Choroid plexus epithelial cell (primary cell): ENCODE measurements at places on chromosomes 2 and 18.

DNA sequence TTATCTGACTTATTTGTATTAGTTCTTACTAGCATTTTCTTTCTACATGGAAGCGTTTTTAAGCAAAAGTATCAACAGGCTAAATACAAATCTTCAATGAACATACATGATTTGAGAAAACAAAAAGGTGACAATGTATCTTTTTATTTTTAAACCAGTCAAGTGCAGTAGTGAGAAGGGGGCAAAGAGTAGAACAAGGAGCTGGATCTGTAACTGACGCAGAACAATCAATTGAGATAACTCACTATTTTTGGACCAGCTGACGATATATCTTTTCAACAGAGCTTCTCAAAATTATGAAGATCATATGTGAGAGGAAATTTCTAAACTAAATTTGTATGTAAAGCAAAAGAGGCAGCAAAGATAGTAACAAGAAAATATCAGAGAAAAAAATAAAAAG lies 15.5 kb downstream of the NCKAP1 start:
- DNase-seq: no peak

DNA sequence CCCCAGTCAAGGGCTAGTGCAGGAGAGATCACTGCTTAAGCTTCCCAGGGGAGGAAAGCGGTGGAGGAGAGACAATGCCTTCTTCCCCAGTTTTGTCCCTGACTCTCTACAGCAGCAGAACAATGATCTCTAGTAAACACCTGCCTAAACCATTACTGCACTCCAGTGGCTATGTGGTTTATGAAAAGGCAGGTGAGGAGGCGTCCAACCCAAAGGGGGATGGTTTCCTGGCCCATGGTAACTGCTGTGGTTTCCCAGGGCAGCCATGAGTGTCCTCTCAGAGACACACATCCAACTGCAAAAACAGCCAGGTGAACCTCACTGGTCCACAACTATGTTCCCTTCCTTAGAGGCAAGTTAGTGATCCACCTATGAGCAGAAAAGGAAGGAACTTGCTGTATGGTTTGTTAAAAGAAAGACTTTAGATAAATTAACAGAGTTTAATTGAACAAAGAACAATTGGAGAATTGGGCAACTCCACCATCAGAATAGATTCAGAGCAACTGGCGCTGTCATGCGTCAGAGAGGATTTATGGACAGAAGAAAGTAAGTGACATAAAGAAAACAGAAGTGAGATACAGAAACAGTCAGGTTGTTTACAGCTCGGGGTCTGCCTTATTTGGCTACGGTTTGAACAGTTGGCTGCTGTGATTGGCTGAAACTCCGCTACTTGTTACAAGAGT lies 4.8 kb upstream of the TTC39C start:
- DNase-seq: no peak

DNA sequence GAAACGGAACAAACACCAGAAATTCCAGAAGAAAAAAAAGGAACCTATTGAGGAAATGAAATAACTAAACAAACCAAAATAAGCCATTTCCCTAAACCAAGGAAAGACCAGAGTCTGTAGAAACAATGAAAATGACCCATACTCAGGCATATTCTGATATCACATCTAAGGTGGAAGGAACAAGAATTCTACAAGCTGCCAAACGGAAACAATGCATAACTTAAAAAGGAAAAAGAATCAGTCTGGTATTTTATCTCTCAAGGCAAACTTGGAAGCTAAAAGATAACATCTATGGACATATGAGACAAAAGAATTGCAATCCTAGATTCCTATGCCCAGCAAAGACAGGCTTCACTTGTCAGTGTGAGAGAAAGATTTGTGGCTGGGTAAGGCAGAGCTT lies 326.2 kb downstream of the PDE11A start:
- no peak for DNase-seq

DNA sequence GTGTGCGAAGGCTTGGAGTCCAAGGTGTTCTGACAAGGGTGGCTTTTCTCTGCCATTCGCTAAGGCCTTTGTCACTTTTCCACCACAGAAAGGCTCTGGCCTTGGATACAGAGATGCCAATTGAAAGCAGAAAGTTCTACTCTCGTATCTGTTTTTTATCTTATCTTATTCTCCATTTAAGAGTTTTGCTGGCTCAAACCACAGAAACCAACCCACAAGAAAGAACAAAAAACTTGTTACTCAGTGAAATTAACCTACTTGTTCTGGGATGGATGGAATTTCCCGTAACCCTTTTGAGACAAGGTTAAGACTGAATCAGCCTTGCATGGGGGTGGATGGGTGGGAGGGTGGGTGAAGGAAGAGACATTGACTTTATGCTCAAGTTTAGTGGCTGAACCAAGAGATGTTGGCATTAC lies 221.7 kb downstream of the CDH20 start:
- DNase-seq: peak; percentile 41

DNA sequence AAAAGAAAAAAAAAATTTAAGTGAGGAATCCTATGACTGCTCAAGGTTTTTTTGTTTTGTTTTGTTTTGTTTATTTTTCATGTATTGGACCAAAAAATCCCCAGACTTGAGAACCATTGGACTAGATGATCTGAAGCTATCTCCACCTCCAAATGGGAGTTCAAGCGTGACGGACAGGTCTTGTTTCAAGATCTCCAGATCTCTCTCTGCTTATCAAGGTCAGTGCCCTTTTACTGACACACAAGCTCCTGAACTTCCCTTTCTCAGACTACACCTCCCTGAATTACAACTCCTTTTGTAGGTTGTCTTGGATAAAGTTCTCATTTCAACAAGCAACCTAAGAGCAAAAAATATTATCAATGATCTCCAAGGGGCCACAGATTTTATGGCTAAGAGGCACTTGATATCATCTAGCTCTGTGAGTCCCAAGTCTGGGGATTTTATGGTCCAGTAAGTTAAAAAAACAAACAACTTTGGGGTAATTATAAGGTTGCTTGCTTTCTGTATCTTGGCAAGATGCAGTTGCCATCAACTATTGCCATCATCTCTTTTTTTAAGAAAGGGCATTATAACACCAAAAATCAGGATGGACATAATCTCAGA lies 396.0 kb upstream of the ATP5MC3 start:
- no peak for DNase-seq

- peak; percentile 62 for DNase-seq
Measured at GRCh38 chr2:64276417-64277095, 132.3 kb upstream of the PELI1 start.

DNA sequence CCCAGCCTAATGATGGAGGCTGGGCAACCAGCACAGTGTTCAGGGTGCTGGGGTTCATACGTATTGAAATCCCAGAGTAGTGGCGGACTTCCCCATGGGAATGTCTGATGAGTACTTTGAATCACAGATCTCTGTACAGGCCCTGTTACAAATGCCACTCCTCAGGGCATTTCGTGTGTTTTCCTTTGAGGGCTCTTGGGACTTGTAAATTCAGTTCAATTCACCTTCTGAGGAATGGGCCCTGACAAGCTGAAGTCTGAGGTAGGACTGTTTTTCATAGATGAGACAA lies 288 bp upstream of the RDH14 start:
- DNase-seq: no peak

GRCh38 chr2:107545851-107546250 lies 280.8 kb upstream of the RGPD4 start:
- DNase-seq: no peak

DNA sequence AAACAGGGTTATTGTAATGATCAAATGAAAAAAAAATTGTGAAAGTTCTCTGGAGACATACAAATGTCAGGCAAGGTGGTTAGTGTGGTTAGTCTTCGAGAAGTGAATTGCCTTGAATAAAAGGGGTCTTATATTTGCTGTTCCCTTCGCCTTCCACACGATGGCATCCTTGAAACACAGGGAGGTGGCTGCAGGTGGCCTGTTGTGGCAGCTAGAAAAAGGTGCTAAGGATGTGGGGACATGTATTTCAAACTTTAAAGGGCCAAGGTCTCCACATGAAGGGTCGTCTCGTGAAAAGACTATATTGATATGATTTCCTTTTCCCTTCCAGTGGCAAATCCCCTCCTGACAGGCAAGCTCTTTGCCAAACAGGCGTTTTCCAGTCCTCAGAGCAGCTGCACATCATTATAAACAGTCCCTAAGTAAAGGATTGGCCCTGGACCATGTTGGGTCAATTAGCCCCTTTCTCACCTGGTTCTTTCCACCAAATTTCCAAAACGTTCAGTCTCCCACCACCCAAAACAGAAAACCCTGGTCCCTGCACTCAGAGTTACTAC lies 68.5 kb downstream of the COPS8 start:
- peak; percentile 86 for DNase-seq

GRCh38 chr2:238945433-238946150 lies 97.7 kb downstream of the TWIST2 start:
- peak; percentile 75 for DNase-seq

DNA sequence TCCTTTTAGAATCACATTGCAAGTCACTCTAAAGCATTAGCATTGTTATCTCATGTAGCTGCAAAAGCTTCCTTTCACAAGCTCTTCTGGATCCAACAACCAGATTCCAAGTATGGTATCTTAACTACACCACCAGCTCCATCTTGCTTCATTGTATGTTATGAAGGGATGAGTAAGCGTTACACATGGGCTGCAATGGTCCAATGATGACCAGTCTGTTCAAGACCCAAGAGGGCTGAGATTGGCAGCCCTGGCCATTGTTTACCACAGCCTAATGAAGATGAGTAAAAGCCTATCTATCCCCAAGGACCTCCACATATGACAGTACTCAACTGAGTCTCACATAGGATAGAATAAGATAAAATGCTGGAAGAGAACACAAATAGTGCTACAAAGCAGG lies 6.3 kb downstream of the CFLAR start:
- no peak for DNase-seq

GRCh38 chr18:53458944-53459580 lies 765.4 kb downstream of the MBD2 start:
- DNase-seq: peak; percentile 10

DNA sequence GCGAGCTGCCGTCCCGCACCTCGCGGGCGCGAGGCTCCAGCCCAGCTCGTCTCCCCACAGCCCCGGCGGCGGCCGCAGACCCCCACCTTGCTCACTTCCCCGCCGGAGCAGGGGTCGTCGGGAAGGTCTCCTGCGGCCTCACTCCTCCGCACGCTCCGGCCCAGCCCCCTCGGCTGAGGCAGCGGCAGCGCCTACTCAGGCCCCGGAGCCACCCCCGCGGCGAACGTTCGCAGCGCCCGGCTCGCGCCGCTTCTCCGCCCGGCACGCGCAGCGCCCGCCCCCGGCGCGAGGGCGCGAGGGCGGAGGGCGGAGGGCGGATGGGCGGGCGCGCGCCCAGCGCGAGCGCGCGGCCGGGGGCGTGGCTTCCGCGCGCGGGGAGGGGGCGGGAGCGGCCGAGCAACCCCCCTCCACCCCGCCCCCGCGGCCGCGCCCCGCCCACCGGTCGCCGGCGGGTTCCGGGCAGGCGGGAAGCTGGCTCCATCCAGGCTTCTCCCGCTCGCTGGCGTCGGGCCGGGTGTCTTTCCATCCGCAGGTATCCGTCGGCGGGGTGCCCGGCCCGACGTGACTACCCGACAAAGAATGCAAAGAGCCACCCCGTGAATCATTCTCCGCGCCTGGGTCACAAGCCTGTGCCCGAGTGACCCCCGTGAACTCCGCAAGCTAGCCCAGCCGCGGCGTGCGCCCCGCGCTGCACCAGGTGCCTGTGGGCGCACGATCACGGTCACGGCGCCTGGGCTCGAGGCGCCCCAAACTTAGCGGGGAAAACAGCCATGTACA lies at the start of gene DTNB:
Gene DTNB (minus strand): TSS at position 278 of the 777 bp plus-strand sequence. CDS start 20,917 bp downstream, outside the sequence.
- peak; percentile 52 for DNase-seq

- DNase-seq: peak; percentile 76
Measured at GRCh38 chr2:110807522-110807921, 75.1 kb downstream of the ACOXL start.

DNA sequence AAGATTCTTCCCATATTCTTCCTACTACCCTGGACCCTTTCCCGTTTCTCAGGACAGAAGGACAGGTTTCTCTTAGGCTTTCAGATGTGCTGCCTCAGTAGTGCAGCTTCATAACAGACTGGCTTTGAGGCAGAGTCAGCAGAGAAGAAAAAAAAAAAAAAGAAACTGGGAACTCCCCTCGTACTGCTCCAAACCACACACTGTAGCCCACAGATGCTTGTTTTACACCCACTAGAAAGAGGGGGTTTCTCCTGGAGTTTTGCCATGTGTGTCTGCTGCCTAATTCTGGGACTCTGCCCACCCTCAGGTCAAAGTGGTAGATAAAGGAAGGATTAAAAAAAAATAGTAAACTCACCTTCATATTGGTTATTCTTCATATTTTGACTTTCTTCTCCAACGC lies 95.9 kb downstream of the NCOA1 start:
- no peak for DNase-seq

- DNase-seq: no peak
Measured at GRCh38 chr2:29589440-29590103, 331.8 kb downstream of the ALK start.

- no peak for DNase-seq
Measured at GRCh38 chr2:206328974-206329373, 54.5 kb downstream of the ZDBF2 start.

- DNase-seq: peak; percentile 81
Measured at GRCh38 chr2:5077479-5078089, 614.6 kb upstream of the SOX11 start.

DNA sequence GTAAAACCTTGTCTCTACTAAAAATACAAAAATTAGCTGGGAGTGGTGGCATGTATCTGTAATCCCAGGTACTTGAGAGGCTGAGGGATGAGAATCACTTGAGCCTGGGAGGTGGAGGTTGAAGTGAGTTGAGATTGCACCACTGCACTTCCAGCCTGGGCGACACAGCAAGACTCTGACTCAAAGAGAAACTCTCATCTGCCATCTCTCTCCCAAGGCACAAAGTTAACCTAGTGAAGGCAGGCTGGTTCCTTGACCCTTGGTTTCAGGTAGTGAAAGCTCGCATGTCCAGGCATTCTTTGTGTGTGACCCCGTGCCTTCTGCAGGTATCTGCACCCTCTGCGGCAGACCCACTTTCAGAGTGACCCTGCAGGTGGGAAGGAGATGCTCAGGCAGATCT lies 100.0 kb downstream of the WDSUB1 start:
- no peak for DNase-seq
